ENCODE measurements at places on chromosomes 4 and X. TPM values are rescaled to one million over a fixed set of nuclear protein-coding genes. Genes with fewer than 3 reads are reported as not detected.

ENPP6 gene
- total RNA-seq, result not detected

GAGE1 gene
- not detected for total RNA-seq

CLCN5 gene
- total RNA-seq, result 5.5 TPM

ZNF674 gene
- 5.2 TPM for total RNA-seq

CENPE gene
- 20.8 TPM for total RNA-seq

RPL39 gene
- total RNA-seq, result 2,501 TPM

WFS1 gene
- 22.6 TPM for total RNA-seq

PRSS12 gene
- 0.56 TPM for total RNA-seq

CFP gene
- 0.81 TPM for total RNA-seq

SOWAHB gene
- total RNA-seq, result under 0.01 TPM

GPRASP2 gene
- 16.0 TPM for total RNA-seq

AFF2 gene
- total RNA-seq, result 0.09 TPM

CENPI gene
- 9.5 TPM for total RNA-seq

POU3F4 gene
- total RNA-seq, result not detected

AADAT gene
- total RNA-seq, result 0.81 TPM

ATP1B4 gene
- not detected for total RNA-seq

OTUD4 gene
- total RNA-seq, result 26.1 TPM

HELQ gene
- 12.0 TPM for total RNA-seq

S100G gene
- total RNA-seq, result not detected

FHIP1A gene
- total RNA-seq, result under 0.01 TPM

WDR1 gene
- total RNA-seq, result 557 TPM

CFAP97 gene
- 21.6 TPM for total RNA-seq

BEX1 gene
- 1.4 TPM for total RNA-seq

IL3RA gene
- total RNA-seq, result 13.1 TPM

PNMA3 gene
- not detected for total RNA-seq

FMR1NB gene
- total RNA-seq, result not detected

TRO gene
- 2.2 TPM for total RNA-seq
